NCI-H69 (cell line): ENCODE measurements at places on chromosomes 3 and 15.
A peak's percentile ranks its signal among the peaks of the same experiment; 100 is the strongest.

GRCh38 chr3:150759319-150759718 is 3.6 kb downstream of the SIAH2 start:
- DNase-seq, result no peak

- peak; percentile 34 for DNase-seq
These were observed 41.4 kb downstream of the PGPEP1L start for GRCh38 chr15:98966091-98966787.

DNA sequence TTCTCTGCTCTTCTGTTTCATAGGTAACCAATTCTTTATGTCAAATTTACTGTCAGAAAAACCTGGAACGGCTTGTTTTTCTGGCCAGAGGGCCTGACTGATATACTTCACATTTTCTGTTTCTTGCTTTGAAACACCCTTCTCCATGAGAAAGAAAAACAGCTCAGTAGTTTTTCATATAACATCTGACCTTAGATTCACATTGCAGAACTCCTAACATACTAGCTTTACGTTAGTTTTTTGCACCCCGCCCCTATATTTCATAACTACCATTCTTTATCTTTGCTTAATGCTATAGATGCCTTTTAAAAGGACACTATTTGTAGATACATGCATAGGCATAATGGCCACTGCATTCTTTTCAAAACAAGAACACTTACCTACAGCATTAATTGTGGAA is 83.9 kb upstream of the TSC22D2 start:
- DNase-seq, result no peak

GRCh38 chr15:38861108-38861507 is 296.5 kb upstream of the RASGRP1 start:
- DNase-seq, result no peak
